ENCODE measurements at places on chromosomes 4 and X.

- no peak for DNase-seq
Observed at GRCh38 chrX:80747832-80748231, 61.8 kb downstream of the BRWD3 start.

GRCh38 chr4:40454816-40455215 is 119.7 kb downstream of the CHRNA9 start:
- DNase-seq = no peak

DNA sequence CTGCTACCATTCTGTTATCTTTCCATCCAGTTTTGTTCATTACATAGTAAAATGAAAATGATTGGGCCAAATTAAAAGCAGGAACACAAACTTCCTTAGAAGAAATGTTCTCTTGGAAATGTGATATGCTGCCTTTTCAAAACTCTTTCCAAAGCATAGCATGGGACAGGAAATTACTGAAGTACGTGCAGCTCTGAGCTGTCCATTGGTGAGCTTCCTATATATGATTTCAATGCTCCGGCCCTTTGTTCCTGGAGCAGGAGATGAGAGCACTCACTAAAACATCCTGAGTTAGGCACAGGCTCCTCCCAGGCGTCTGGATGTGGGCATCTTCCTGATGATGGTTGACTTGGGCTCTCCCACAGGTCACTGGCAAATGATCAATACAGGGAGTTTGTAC is 33.0 kb upstream of the ANXA3 start:
- no peak for DNase-seq

GRCh38 chr4:182932651-182933050 is 15.5 kb upstream of the DCTD start:
- DNase-seq = no peak

GRCh38 chr4:116849620-116850019 is 235.8 kb downstream of the TRAM1L1 start:
- DNase-seq = no peak
